Natural killer cell (primary cell): ENCODE measurements at places on chromosomes 2 and 18. TPM values are rescaled to one million over a fixed set of nuclear protein-coding genes. Genes with fewer than 3 reads are reported as not detected.

GRCh38 chr18:31064130-31064529 lies 21.6 kb upstream of the DSC3 start:
- no peak for DNase-seq

GRCh38 chr18:69898241-69898861 lies 49.3 kb downstream of the CD226 start:
- DNase-seq, result peak; percentile 64

- DNase-seq, result no peak
Measured at GRCh38 chr2:127205218-127206125, 14.6 kb downstream of the CYP27C1 start.

- no peak for DNase-seq
Measured at GRCh38 chr2:175317751-175318150, 136.2 kb upstream of the ATP5MC3 start.

GRCh38 chr2:199977984-199978415 lies 22.6 kb downstream of the MAIP1 start:
- no peak for DNase-seq

DNA sequence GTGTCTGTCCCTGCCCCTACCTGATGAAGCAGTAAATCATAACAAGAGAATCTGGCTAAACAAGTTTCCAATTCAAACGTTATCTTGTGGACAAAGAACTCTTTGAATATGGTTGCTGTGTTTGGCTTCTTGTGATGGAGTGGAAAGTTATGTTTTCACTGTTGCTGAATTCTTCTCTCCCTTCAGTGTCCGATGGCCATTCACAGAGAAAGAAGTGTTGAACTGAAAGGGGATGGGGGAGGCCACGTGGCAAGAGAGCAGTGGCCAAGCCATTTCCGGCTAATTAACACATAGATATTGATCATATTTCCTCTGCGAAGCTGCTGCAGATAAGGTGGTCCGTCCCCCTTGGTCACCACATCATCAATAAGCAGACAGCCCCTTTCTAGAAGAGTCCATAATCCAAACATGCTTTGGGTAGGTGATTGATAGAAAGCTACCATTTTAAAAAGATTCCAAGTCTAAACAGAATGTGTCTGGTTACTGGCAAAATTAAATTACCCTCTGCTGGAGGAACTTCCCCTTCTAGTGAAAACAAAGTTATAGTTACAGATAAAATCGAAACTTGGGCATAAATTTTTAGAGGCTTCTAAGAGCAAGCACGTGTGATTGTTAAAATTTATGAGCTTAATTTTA lies 36.9 kb upstream of the FZD7 start:
- no peak for DNase-seq

DNA sequence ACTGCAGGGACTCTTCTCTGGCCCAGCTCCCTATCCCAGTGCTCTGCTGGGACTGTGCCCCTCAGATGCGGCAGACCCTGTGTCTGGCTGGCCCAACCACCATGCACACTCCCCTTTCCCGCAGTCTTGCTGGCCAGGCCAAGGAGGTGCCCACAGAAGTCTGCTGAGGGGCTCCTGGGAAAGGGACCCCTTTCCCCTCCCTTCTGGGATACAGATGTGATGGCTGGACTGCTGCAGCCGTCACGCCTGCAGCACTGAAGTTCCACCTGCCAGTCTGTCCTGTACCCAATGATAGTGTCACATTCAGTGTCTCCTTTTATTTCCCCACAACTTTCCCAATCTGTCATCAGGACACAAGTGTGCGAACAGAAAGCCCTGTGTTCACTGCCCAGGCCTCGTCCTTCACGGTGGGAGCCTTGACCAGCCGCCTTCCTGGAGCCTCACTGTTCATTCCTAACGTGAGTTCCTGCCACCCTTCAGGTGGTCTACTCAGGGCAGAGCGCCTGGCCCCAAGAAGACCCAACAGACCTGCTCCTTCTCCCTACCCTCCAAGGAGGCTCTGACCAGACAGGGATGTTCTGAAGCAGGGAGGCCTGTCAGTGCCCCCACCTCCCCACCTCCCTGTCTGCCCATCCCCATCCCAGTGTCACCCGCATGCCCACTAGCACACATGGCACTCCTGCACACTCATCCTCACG lies 47.1 kb downstream of the ANKMY1 start:
- no peak for DNase-seq

DNA sequence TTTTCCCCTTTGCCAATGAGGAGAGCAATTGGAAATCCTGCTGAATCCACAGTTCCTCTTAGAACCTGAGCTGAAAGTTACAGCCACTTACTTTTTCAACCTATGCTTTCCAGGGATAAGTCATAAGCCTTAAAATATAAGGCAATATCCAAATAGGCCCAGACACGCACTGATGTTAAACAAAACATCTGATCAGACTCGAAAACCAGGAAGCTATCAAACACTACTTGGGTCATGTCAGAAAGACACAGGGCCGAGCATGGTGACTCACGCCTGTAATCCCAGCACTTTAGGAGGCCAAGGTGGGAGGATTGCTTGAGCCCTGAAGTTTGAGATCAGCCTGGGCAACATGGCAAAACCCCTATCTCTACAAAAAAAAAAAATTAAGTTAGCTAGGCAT lies 192.1 kb downstream of the SP3 start:
- DNase-seq, result no peak

- no peak for DNase-seq
Measured at GRCh38 chr2:224434618-224435017, 32.7 kb upstream of the FAM124B start.

GRCh38 chr18:52237551-52237950 lies 102.4 kb upstream of the DCC start:
- DNase-seq, result no peak

DNA sequence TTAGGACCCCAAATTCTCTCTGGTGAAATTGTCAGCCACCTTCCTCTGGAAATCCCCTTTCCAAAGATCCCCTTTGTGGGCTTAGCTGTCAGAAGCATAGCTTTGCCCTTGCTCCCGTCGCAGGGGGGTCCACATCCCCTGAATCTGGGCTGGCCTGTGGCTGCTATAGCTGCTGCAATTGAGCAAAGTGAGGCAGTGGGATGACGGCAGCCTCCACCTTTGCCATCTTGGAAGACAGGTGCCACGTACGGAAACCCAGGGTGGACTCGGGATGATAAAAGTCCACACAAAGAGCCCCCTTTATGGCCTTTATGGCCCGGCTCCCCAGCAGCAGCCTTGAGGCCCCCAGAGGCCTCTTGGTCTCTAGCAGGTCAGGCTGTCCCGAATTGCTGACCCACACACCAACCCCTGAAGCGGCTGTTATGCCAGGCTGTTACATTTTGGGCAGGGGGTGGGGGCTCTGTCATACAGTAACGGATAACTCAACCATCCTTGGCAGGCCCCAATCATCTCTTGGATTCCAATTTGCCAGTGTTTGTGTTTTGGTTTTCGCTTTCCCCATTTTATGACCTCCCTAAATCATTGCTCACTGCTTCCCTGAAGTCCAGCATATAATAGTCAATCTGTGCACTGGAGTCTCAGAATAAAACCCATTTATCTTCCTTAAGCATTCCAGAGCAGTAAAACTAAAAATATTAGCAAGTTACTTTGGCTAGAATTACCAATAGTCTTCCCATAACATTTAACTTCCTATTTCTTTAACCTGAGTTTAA lies 33.2 kb upstream of the ID2 start:
- no peak for DNase-seq

REG3G gene
- total RNA-seq, result not detected

PAPOLG gene
- total RNA-seq, result 19.8 TPM

MYOM1 gene
- total RNA-seq, result 5.8 TPM
